Ovary (tissue), 10 donors: ENCODE measurements at places on chromosomes 3 and 15.
A peak's percentile ranks its signal among the peaks of the same experiment; 100 is the strongest.

- no peaks in the 10 kb centered on the region for H3K36me3 ChIP-seq
- no peak overlapping the region for H3K27ac ChIP-seq
- H3K27me3 ChIP-seq = no peaks in the 10 kb centered on the region
Measured at GRCh38 chr3:59192473-59192872, 142.6 kb upstream of the CFAP20DC start.

DNA sequence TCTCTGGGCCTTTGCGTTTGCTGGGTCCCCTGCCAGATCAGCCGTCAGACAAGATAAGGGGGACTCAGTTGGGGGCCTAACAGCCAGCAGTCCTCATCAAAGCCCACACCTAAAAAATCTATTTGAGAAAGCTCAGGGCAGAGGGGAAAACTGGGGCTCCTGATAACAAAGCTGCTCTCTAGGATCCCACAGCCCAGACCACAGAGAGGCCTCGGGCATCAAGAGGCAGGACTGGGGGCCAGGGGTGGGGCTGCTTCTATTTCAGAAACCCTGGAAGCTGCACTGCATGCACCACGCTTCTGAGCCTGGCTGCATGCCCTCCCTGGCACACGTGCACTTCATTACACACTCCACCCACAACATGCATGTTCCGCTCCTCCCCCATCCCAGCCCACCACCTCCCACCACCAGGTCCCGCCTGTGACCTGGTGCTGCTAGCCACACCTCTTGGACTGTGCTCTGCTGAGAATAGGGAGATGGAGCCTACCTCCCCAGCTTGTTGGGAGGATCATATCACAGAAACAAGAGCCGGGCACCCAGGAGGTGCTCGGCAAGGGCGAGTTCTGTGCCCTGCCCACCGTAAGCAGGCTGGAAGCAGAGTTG, 26.6 kb downstream of the FBLN2 start:
- no peak overlapping the region for H3K27ac ChIP-seq
- no peak for DNase-seq
- H3K4me3 ChIP-seq = no peak overlapping the region
- H3K27me3 ChIP-seq = no peaks in the 10 kb centered on the region

GRCh38 chr15:74403588-74403919, 30.2 kb downstream of the SEMA7A start:
- no peak for DNase-seq
- H3K4me3 ChIP-seq = no peak overlapping the region
- no peaks in the 10 kb centered on the region for H3K36me3 ChIP-seq
- H3K4me1 ChIP-seq = peaks cover 31% of the 10 kb centered on the region

DNA sequence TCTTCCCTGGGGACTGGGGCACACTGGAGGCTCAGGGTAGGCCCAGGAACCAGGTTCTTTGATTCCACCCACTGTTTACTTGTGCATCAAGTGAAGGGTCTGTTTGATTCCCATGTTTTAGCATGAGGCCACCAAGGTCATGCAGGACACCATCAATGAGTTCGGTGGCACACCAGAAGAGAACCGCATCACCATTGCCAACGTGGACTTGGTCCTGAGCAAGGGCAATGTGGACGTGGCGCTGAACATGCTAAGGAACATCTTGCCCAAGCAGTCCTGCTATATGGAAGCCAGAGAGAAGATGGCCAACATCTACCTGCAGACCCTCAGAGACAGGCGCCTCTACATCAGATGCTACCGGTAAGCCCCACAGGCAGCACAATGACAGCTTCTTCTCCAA, 21.5 kb downstream of the TTC21A start:
- no peak for DNase-seq
- no peaks in the 10 kb centered on the region for H3K27me3 ChIP-seq
- H3K4me3 ChIP-seq = no peak overlapping the region
- H3K4me1 ChIP-seq = no peaks in the 10 kb centered on the region

DNA sequence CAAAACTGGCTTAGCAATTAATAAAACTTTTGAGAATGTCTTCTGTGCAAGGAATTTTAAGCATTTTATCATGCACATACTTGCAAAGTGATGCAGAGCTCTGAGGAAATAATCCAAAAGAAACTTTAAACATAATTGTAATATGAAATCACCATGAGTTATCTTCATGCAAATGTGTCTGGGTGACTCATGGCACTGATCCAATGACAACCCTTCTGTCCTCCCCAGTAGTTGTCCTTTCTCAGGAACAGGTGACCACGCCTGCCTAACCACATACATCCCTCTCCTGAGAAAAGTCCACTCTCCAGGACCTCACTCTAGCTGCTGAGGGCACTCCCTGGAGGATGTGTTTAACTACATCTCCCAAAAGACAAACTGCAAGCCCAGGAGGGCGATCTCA, 530.6 kb upstream of the IL12A start:
- H3K4me3 ChIP-seq = no peak overlapping the region
- H3K27me3 ChIP-seq = no peaks in the 10 kb centered on the region
- no peak overlapping the region for H3K27ac ChIP-seq
- no peak for DNase-seq
- no peaks in the 10 kb centered on the region for H3K4me1 ChIP-seq
- no peaks in the 10 kb centered on the region for H3K36me3 ChIP-seq

GRCh38 chr3:14522768-14523167, 17.4 kb downstream of the GRIP2 start:
- H3K4me3 ChIP-seq = no peak overlapping the region
- DNase-seq = peak; percentile 11
- H3K36me3 ChIP-seq = no peaks in the 10 kb centered on the region
- H3K27me3 ChIP-seq = no peaks in the 10 kb centered on the region
- no peak overlapping the region for H3K27ac ChIP-seq

GRCh38 chr3:169137076-169137475, 526.4 kb downstream of the MECOM start:
- no peak overlapping the region for H3K4me3 ChIP-seq
- no peak overlapping the region for H3K27ac ChIP-seq
- DNase-seq = no peak
- H3K4me1 ChIP-seq = no peaks in the 10 kb centered on the region
- H3K27me3 ChIP-seq = no peaks in the 10 kb centered on the region

DNA sequence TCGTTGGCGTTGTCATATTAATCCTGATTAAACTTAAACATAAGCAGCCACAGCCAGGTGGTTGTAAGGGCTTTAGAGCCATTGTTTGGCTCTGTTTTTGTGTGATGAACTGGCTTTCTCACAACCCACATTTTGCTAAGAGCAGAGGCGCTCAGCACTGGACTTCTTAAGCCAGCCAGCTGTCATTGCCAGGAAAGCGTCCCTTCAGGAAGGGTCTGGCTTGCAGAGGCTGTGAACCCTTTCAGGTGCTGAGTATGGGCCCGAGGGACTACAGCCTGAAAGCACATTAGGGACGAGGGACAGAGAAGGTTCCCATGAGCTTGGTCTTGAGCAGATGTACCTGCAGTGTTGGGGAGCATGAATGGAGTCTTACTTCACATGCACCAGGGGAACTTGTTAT, 112.3 kb downstream of the CHCHD6 start:
- H3K36me3 ChIP-seq = no peaks in the 10 kb centered on the region
- H3K4me1 ChIP-seq = peaks cover 8% of the 10 kb centered on the region
- no peaks in the 10 kb centered on the region for H3K27me3 ChIP-seq
- no peak overlapping the region for H3K4me3 ChIP-seq
- H3K27ac ChIP-seq = no peak overlapping the region
- no peak for DNase-seq

- H3K4me1 ChIP-seq = no peaks in the 10 kb centered on the region
- H3K27me3 ChIP-seq = no peaks in the 10 kb centered on the region
- no peak overlapping the region for H3K4me3 ChIP-seq
- no peaks in the 10 kb centered on the region for H3K36me3 ChIP-seq
Measured at GRCh38 chr3:177893331-177893730, 642.9 kb upstream of the KCNMB2 start.

GRCh38 chr3:134517791-134518190, 31.9 kb downstream of the CEP63 start:
- H3K36me3 ChIP-seq = no peaks in the 10 kb centered on the region
- no peak overlapping the region for H3K4me3 ChIP-seq
- no peak overlapping the region for H3K27ac ChIP-seq
- no peaks in the 10 kb centered on the region for H3K27me3 ChIP-seq

DNA sequence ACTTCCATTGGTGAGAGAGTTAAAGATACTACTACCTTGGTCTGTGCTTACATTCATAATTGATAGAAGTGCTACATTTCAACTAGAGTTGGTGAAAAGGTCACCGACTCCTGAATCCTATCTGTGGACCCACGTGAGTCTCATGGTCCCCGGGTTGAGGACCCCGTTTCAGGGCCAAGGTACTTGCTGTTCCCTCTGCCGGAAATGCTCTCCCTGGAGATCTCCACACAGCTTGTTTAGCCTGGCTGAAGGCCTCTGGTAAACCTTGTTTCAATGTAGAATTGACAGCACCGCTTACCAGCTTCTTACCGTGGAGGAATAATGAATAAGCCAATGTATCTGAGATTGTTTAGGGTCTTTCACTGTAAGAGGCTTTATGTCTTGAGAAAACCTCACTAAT, 226.0 kb upstream of the GOLGA6L4 start:
- no peak for DNase-seq
- H3K27ac ChIP-seq = no peak overlapping the region
- no peaks in the 10 kb centered on the region for H3K36me3 ChIP-seq
- H3K4me1 ChIP-seq = peaks cover 4% of the 10 kb centered on the region

DNA sequence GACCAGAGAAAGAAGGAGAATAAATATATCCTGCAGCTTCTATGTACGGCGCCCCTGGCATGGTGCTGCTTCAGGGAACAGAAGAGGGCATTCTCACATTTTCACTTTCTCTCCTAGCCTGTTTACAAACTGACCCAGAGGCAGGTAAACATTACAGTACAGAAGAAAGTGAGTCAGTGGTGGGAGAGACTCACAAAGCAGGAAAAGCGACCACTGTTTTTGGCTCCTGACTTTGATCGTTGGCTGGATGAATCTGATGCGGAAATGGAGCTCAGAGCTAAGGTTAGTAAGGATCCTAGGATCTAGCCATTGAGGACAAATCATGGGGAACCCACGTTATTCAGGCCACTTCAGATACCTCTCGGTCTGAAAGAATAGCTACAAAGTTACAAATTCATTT, 26.4 kb downstream of the HACD3 start:
- no peak for DNase-seq
- H3K4me3 ChIP-seq = no peak overlapping the region
- H3K36me3 ChIP-seq = no peaks in the 10 kb centered on the region
- no peaks in the 10 kb centered on the region for H3K27me3 ChIP-seq

DNA sequence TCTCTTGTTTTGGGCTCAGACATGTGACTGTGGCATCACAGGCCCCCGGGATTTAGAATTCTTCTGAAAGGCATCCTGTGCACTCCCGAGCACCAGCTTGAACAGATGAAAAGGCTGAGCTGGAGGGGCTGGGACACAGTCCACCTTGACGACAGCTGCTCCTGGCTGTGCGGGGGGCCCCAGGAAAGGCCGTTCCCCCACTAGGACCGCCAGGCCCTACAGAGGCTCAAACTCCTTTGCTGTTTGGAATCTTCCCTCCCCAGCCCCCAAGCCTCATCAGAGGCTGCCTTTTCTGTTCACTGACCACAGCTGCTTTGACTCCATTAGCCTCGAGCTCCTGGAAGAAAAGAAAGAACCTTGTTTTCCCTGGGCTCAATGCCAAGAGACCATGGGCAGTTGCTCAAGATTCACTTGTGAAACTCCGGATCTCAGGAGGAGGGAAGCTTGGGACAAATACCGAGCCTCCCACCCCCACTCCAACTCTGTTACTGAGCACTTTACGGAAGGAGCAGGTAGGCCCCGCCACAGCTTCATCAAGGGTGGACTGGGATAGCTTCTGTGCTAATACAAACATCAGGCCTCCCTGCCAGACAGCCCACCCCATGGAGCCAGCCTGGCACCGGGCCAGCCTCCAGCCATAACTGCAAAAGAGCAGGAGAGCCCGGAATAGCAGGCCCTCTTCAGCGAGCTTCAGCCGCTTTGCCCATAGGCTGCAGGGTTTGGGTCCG, 15.7 kb downstream of the CIDEC start:
- H3K4me1 ChIP-seq = peaks cover 13% of the 10 kb centered on the region
- DNase-seq = peak; percentile 90
- no peaks in the 10 kb centered on the region for H3K36me3 ChIP-seq
- no peaks in the 10 kb centered on the region for H3K27me3 ChIP-seq

- no peaks in the 10 kb centered on the region for H3K4me1 ChIP-seq
- no peak overlapping the region for H3K27ac ChIP-seq
- H3K4me3 ChIP-seq = no peak overlapping the region
Measured at GRCh38 chr3:167030082-167030725, 349.9 kb downstream of the ZBBX start.

- H3K27me3 ChIP-seq = no peaks in the 10 kb centered on the region
- H3K4me1 ChIP-seq = no peaks in the 10 kb centered on the region
- no peaks in the 10 kb centered on the region for H3K36me3 ChIP-seq
Measured at GRCh38 chr3:152051501-152052404, 178.3 kb downstream of the SUCNR1 start.

DNA sequence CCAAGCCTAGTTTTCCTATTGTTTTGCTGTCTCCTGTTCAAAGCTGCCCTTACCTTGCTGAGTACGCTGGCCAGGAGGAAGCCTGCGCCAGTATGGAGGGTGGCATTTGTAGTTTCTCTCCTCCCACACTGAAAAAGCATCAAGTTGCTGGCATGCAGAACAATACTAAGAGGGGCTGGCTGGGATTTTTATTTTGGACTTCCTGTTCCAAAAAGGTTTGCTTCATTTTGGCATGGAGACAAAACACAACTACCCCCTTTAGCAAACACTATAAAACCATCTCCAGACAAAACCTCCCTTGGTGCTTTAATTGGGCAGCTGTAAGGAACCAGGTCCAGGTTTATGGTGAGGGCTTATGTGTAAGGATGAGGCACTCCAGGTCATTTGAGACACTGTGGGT, 457.6 kb downstream of the PDCD6IP start:
- no peaks in the 10 kb centered on the region for H3K36me3 ChIP-seq
- H3K27me3 ChIP-seq = no peaks in the 10 kb centered on the region
- H3K4me3 ChIP-seq = no peak overlapping the region
- DNase-seq = no peak

GRCh38 chr3:148450819-148451218, 246.9 kb upstream of the AGTR1 start:
- no peak overlapping the region for H3K4me3 ChIP-seq
- H3K27me3 ChIP-seq = no peaks in the 10 kb centered on the region
- DNase-seq = no peak
- no peaks in the 10 kb centered on the region for H3K4me1 ChIP-seq

- no peaks in the 10 kb centered on the region for H3K4me1 ChIP-seq
- H3K36me3 ChIP-seq = no peaks in the 10 kb centered on the region
- H3K4me3 ChIP-seq = no peak overlapping the region
- H3K27ac ChIP-seq = no peak overlapping the region
Measured at GRCh38 chr3:28018925-28019718, 222.3 kb upstream of the CMC1 start.

- no peaks in the 10 kb centered on the region for H3K36me3 ChIP-seq
- H3K27me3 ChIP-seq = no peaks in the 10 kb centered on the region
- H3K27ac ChIP-seq = no peak overlapping the region
- H3K4me3 ChIP-seq = no peak overlapping the region
- DNase-seq = no peak
Measured at GRCh38 chr3:141250828-141251227, 19.2 kb downstream of the PXYLP1 start.

GRCh38 chr3:52405601-52406110, 39.2 kb downstream of the SEMA3G start:
- peak; percentile 13 for DNase-seq
- H3K27ac ChIP-seq = no peak overlapping the region
- H3K36me3 ChIP-seq = no peaks in the 10 kb centered on the region
- H3K4me1 ChIP-seq = peaks cover 3% of the 10 kb centered on the region
- H3K27me3 ChIP-seq = no peaks in the 10 kb centered on the region
